ENCODE measurements at places on chromosomes 5 and 9.

GRCh38 chr9:73153793-73154227, 2.1 kb downstream of the ANXA1 start:
- DNase-seq = no peak

GRCh38 chr5:145178641-145179523, 656.3 kb downstream of the PRELID2 start:
- no peak for DNase-seq

DNA sequence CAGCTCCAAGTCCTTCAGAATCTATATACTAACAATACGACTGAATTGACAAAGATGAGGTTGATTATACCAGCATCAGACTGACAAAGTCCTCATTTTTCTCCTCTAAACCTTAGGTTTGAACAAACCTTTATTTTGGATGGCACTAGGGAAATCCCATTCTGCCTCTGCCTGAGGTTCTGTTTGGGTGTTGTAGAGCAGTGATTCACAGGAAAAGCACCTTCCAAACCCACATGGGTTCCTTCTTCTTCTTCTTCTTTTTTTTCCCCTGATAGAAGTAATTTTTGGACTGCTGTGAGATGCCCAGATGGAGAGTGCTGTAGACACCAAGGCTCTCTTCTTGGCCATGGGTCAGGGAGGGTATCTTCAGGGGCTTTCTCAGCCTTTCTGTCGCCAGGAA, 164.9 kb upstream of the PAPPA start:
- DNase-seq = no peak

- peak; percentile 45 for DNase-seq
Observed at GRCh38 chr5:149317281-149318048, 27.8 kb upstream of the GRPEL2 start.

Data from NCI-H345 (cell line).